ENCODE measurements at places on chromosomes 16 and 17. TPM values are rescaled to one million over a fixed set of nuclear protein-coding genes. Genes with fewer than 3 reads are reported as not detected.

The C16orf96 gene
- not detected for total RNA-seq

The HEATR3 gene
- 19.0 TPM for total RNA-seq

The KRTAP4-3 gene
- not detected for total RNA-seq

The TEKT1 gene
- total RNA-seq = not detected

The CDH11 gene
- total RNA-seq = 405 TPM

The CCR7 gene
- not detected for total RNA-seq

The GJD3 gene
- 2.0 TPM for total RNA-seq

The CACNG3 gene
- total RNA-seq = not detected

The RPS6KB1 gene
- 23.8 TPM for total RNA-seq

The TBC1D3K gene
- not detected for total RNA-seq

The SNTB2 gene
- 30.4 TPM for total RNA-seq

The WFDC1 gene
- 29.6 TPM for total RNA-seq

The ZFP3 gene
- 1.7 TPM for total RNA-seq

The TEDC2 gene
- 2.7 TPM for total RNA-seq

The SMIM36 gene
- total RNA-seq = not detected

The CCL3 gene
- 0.12 TPM for total RNA-seq

The PRSS53 gene
- total RNA-seq = 1.3 TPM

The RNF135 gene
- 7.4 TPM for total RNA-seq

The MED13 gene
- 50.4 TPM for total RNA-seq

The ODF4 gene
- not detected for total RNA-seq

Measured in aortic smooth muscle cell (primary cell).